ENCODE measurements at places on chromosomes 16 and 17. TPM values are rescaled to one million over a fixed set of nuclear protein-coding genes. Genes with fewer than 3 reads are reported as not detected.
A peak's percentile ranks its signal among the peaks of the same experiment; 100 is the strongest.

DNA sequence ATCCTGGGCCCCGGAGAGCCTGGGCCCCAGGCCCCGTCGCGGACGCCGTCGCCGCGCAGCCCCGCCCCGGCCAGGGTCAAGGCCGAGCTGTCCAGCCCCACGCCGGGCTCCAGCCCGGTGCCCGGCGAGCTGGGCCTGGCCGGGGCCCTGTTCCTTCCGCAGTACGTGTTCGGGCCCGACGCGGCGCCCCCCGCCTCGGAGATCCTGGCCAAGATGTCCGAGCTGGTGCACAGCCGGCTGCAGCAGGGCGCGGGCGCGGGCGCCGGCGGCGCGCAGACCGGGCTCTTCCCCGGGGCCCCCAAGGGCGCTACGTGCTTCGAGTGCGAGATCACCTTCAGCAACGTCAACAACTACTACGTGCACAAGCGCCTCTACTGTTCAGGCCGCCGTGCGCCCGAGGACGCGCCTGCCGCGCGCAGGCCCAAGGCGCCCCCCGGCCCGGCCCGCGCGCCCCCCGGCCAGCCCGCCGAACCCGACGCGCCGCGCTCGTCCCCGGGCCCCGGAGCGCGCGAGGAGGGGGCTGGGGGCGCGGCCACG, 36.8 kb upstream of the ZC3H18 start:
- peak; percentile 24 for DNase-seq

GRCh38 chr16:27403601-27403992, 1.6 kb downstream of the IL21R start:
- DNase-seq, result no peak

DNA sequence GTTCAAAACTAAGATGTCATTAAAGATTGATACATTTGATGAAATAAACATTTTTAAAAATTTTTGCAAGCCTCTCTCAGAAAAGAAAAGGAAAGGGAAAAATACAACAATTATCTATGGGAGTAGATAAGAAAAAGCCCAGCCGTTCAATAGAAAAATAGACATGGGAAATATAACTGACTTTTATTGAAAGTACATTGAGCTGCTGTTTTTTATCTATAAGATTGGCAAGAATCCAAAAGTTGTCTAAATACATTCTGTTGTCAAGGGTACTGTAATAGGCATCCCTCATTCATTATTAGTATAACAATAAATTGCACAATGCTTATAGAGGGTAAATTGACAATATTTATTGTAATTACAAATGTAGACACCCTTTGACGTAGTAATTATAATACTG, 38.4 kb upstream of the IRX6 start:
- DNase-seq, result no peak

DNA sequence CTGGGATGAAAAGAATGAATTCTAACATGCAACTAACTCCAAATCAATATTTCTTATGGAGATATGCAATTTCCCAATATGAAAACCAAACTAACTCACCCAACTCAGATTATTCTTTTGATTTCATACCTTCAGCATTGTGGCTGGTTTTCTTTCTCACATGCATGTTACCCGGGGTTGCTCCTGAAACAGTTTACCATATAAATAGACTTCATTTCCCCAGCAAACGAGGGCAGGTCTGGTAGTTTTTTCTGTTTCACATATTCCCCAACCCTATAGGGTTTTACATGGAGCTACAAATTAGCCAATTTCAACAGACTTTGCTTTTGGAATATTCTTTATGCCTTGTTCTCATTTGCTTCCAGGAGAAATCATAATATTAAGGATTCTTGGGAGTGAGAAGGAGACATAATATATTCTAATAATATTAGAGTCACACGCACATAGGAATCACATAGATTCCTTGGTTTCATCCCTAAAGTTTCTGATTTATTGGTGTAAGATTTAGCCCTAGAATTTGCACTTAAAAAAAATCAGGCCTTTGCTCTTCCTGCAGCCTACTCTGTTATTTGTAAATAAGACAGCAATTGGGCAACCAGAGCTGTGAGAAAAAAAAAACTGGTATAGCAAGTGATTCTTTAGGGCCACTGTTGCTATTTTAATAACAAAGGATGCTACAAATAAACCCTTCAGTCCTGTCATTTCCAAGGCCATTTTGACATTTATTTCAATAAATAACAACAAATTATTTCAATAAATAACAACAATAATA, 60.3 kb upstream of the FAM20A start:
- DNase-seq, result no peak

GRCh38 chr16:29836623-29837022, 16.4 kb downstream of the MVP start:
- DNase-seq, result no peak

GRCh38 chr17:16484445-16485175, 7.4 kb downstream of the LRRC75A start:
- no peak for DNase-seq

DNA sequence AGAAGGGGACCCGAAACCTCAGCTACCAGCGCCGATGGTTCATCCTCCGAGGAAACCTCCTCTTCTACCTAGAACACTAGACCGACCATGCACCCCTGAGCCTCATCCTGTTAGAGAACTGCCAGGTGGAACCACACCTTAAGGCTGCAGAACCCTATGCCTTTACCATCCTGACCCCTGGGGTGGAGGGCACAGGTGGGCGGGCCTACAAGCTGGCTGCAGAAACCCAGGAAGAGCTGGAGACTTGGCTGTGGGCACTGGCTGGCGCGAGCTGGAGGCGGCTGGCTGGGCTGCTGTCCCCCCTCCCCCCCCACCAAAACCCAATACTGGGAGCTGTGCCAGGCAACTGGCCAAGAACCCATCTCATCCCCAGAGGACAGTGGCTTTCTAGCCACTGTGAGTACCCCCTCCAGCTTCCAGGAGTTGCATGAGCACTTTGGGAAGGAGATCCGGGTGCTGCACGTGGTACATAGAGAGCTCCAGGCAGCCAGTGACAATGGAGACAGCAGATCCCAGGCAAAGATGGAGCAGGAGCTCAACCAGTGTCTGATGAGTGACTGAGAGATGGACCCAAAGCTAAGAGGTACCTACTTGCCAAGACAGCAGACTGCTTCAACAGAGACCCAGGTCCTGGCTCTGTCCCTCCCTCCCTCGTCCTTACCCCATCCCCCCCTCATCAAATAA, 1.4 kb upstream of the CD2BP2 start:
- no peak for DNase-seq

Gene SOX8
- 6.8 TPM for total RNA-seq

Gene EDC4
- total RNA-seq, result 36.7 TPM

Gene OGFOD3
- 13.5 TPM for total RNA-seq

Gene KRTAP9-2
- 6.3 TPM for total RNA-seq

Gene TXNDC11
- 22.9 TPM for total RNA-seq

Gene BTBD17
- not detected for total RNA-seq
